ENCODE measurements at places on chromosomes 1 and 21.

- DNase-seq, result no peak
Observed at GRCh38 chr1:6612641-6613360, 730 bp upstream of the PHF13 start.

GRCh38 chr21:46552274-46552673, 52.6 kb downstream of the S100B start:
- no peak for DNase-seq

DNA sequence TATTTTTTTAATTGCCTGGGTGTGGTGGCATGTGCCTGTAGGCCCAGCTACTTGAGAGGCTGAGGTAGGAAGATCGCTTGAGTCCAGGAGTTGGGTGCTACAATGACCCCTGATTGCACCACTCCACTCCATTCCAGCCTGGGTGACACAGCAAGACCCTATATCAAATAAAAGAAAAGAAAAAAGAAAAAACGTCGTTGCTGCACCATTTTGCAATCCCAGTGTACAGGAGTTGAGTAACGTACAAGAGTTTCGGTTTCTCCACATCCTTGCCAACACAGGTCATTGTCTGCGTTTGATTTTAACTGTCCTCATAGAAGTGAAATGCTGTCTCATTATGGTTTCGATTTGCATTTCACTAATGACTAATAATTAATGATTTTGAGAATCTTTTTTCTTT, 7.9 kb downstream of the ZNF684 start:
- no peak for DNase-seq

GRCh38 chr1:33081554-33082305, 777 bp downstream of the AZIN2 start:
- no peak for DNase-seq

DNA sequence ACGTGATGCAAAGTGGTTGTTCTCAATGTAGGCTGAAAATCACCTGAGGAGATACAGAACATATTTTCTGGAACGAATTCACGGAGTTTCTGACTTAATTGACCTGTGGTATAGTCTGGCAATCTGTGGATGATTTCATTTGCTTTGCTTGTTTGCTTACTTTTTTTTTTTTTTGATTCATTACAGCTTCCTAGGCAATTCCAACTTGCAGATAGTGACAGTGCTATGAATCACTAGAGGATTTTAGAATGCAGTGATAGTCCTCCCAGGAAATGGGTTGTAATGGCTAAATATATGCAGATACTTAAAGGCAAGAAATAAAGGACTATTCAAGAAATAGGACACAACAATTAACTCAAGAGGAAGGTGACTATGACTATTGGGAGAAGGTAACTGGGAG, 1378.1 kb upstream of the PRMT6 start:
- no peak for DNase-seq

DNA sequence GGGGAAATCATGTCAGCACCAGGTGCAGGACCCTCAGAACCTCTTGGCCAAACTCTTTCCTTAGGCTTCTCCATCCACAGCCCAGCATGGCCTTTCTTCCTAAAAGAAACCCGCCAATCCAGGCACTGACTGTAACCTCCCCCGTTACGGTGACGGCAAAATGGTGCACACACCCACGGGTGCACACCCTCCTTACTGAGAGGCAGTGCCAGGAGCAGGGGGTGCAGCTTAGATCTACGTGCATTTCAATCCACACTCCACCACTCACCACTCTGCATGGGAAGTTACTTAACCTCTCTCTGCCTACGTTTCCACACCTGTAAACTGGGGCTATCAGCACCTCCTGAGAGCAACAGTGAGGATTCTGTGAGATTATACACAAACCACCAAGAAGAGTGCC, 31.0 kb downstream of the SUSD4 start:
- no peak for DNase-seq

- no peak for DNase-seq
Observed at GRCh38 chr1:78279051-78279450, 211.7 kb upstream of the PTGFR start.

DNA sequence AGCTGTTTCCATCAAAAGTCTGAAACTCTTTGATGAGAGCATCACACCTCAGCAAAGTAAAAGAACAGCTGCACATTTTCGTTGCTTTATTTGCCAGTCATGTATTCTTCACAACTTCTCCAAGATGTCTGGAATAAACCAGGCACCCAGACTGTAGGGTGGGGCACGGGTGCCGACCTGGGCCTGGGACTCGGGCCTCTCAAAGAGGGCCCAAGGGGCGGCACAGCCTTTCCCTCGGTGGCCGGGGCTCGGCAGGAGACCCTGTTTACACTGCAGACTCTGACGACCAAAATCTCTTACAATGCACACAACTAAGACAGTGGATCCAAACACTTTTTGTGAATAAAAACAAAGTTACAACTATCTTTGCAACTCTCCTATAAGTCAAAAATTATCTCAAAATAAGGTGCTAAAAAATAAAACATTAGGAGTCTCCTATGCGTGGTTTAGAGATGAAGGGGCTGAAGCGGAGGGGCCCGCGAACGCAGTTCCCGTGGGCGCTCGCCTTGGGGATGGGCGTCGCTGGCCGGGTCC, 696 bp downstream of the LSS start:
- DNase-seq, result no peak

- DNase-seq, result no peak
Observed at GRCh38 chr1:47547753-47548573, 110.1 kb downstream of the FOXD2 start.

- no peak for DNase-seq
Observed at GRCh38 chr21:18387994-18388393, 15.6 kb downstream of the TMPRSS15 start.

GRCh38 chr1:201618905-201619304, 80.0 kb downstream of the NAV1 start:
- DNase-seq, result no peak

DNA sequence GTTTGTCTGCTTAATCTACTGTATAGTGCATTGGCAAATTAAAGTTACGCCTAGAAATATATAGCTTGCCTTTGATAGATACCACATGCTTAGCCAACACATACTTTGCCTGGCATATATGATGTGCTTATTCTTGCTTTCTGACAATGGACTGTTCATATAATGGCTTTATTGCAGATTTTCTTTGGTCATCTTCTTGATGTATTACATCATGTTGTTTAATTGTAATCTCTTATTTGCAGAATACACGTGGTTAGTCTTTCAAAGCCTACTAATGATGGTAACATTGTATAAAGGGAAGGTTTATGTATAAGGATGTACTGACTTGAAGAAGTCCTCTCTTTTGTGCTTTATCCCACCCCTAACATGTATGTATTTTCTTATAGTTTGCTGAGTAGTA, 201.5 kb downstream of the PDE4B start:
- no peak for DNase-seq

DNA sequence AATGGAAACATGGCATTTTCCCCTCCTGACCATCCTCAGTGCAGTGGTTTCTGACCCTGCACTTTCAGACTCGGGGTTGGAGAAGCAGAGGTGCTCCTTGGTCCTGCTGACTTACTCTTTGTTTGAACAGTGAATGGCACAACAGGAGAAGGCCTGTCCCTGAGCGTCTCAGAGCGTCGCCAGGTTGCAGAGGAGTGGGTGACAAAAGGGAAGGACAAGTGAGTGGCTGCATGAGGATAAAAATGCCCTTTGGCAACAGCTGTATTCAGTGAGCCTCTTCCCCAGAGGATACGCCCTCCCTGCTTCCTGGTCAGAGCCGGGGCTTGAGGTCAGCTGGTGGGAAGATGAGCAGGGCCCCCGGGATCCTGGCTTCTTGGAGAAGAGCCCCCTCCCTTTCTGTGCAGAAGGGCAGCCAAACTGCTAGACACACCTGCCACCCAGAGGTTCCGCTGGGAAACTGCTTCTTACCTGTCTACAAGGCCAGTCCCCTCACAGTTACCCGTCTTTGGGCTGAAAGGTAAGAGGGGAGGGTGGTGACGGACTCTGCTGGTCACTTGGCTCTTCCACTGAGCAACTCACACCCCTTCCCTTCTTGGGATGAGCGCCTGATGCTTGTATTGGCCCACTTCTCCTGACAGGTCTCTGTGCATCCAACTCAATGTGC, 16.6 kb downstream of the NPL start:
- DNase-seq, result no peak

DNA sequence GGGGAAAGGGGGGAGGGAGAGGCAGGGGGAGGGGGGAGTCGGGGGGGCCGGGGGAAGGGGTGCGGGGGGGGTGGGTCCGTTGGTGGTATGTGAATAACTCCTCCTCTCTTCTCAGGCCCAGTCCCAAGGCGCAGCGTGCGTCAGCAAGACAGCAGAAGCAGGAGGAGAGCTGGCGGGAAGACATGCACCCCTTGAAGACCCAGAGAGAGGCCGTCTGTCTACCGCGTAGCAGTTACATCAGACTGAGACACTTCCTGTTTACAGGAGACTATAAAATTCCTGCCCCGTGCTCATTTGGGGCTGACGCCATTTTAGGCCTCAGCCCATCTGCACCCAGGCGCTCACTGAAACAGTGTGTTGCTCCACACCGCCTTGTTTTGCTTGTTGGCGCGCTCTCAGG, 55.3 kb downstream of the SETD4 start:
- DNase-seq, result no peak

- DNase-seq, result peak; percentile 41
Observed at GRCh38 chr1:25820247-25821111, 725 bp downstream of the MTFR1L start.

- DNase-seq, result no peak
Observed at GRCh38 chr1:164748253-164748899, 189.4 kb downstream of the PBX1 start.

GRCh38 chr1:225767634-225768540, 9.7 kb upstream of the SRP9 start:
- DNase-seq, result no peak

- no peak for DNase-seq
Observed at GRCh38 chr1:240612811-240613210, 856 bp upstream of the GREM2 start.

- no peak for DNase-seq
Observed at GRCh38 chr1:224804220-224804619, 125.3 kb upstream of the DNAH14 start.

GRCh38 chr1:105100102-105100501, 1350.4 kb downstream of the AMY1C start:
- DNase-seq, result no peak

- no peak for DNase-seq
Observed at GRCh38 chr1:184956999-184957700, 17.2 kb downstream of the NIBAN1 start.

DNA sequence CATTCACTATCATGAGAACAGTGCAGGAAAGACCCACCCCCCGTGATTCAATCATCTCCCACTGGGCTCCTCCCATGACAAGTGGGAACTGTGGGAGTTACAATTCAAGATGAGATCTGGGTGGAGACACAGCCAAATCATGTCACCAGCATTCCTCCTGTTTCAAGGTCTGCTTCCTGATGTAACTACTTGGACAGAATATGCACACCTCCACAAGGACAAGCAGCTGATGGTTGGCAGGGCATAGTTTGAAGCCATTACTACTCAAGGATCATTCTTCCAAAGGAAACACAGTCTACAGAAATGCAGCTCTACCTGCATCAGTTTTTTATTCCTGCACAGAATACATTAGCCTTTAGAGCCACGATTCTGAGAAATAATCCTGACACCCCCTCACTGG, 28.5 kb upstream of the RNF2 start:
- DNase-seq, result no peak

DNA sequence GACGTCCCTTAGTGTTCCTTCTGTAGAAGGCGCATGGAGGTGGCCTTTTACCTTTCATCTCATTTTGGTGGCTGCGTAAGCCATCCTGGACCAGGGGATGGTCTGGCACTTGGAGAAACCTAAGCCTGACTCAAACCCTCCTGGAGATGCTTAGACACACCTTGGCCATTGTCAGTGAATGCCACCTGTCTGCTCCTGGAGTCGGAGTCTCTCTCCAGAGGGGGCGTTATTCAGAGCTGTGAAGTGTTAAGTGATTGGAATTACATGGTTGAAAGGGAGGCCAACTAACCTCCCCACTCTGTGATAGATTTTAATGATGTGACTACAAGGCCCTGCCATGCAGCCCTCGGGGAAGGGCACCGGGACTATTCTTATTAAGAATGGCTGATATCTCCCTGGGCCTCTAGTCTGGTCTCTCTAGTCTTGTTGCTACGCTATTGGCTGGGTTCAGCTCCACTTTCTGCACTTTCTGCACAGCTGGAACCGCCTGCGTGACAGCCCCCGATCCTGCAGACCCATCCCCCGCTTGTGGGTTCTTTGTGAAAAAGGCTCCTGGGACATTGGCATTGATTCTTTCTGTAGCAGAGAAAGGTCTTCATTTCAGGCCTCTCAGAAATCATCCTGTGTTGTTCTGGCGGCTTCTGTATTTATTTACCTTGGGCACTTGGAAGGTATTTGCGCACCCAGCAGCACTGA, 4.2 kb downstream of the RASSF5 start:
- DNase-seq, result no peak

- DNase-seq, result no peak
Observed at GRCh38 chr1:26378879-26379251, 6.3 kb upstream of the ZNF683 start.

- DNase-seq, result no peak
Observed at GRCh38 chr1:103058391-103058790, 49.9 kb downstream of the COL11A1 start.

- no peak for DNase-seq
Observed at GRCh38 chr21:43311301-43311817, 115.6 kb downstream of the SIK1 start.

DNA sequence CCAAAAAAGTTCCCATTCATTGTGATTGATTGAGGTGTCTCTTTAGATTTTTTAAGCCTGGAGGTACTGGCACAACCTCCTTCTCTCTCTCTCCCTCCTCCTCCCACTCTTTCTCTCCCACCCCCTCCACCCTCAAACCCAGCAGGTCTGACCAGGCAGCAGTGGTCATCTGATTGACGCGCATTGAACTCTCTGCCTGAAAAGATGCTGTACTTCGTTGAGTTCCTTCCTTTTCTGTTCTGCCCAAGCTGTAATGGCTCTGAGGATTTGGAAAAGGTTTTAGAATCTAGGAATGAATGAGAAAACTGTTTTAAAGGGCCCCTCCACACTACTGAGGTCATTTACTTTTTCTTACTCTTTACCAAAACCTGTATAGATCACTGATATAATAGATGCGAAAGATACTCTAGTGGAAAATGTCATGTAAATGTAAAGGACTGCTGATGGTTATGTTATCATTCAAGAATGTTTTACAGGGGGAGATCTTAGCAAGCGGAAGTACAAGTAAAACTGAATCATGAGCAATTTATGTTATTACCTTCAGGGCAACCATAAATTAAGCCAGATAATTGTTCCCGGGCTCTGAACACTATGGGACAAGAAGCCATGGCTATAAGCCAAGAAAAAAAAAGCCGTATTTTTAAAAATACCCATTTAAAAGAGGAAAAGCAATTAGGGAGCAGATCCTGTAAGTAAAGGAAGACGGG, 25.2 kb upstream of the DYRK1A start:
- no peak for DNase-seq

- DNase-seq, result no peak
Observed at GRCh38 chr1:17098446-17099317, 20.6 kb downstream of the PADI2 start.
